ENCODE measurements at places on chromosomes 11 and 22.

GRCh38 chr11:123239191-123240150 is 44.4 kb upstream of the CLMP start:
- DNase-seq = no peak

DNA sequence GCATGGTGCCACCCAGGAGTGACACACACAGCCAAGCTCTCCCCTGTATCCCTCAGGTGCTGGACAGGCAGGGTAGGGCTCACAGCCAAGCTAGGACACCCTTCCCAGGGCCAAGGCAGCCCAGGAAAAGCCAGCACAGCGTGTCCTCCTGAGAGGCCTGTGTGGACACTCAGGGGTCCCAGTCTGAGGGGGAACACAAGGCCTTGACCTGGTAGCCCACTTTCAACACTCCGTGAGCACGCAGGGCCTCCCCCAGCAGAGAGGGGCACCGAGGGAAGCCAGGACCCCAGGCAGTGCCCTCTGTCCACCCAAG is 24.9 kb downstream of the OSBPL5 start:
- no peak for DNase-seq

GRCh38 chr22:17477391-17477833 is 85.9 kb upstream of the SLC25A18 start:
- peak; percentile 25 for DNase-seq

DNA sequence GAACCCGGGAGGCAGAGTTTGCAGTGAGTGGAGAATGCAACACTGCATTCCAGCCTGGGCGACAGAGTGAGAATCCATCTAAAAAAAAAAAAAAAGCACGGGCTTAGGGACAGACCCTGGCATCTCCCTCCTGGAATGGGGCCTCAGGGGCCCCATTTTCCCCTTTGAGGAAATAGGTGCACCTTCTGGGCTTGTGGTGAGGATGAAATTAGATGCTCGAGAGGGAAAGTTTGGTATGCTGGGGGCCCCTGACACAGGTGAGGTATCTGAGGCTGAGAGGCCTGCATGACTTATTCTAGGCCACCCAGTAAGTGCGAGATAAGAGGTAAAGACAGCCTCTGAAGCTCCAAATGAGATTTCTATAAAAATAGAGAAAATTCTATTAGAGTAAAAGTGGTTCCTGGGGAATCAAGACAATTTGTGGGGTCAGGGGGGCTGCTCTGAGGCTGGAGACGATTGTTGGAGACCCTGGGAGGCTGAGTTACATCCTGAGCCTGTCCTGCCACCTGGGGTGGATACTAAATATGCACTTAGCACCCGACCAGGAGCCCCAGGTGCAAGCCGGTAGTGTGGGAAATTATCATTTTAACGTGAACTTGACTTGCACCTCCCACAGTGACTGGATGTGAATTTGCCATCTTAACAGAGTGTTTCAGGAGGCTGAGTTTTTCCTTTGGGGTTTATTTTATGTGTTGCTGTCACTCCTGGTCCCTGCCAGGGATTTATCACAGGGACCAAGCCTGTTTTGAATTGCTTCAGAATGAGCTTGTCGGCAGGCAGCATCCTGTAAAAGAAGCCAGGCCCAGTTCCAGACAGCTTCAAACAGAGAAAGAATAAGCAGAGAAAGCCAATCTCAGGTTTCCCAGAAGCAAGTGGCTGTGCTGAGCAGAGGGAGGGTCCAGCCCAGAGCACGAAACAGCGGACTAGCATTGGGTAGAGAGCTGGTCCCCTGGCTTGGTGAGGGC is 48.4 kb upstream of the TSKU start:
- DNase-seq = no peak

- peak; percentile 46 for DNase-seq
These were observed 318.7 kb downstream of the BUD13 start for GRCh38 chr11:116454020-116454645.

All from COLO829 (cell line).